SK-MEL-5 (cell line): ENCODE measurements at places on chromosomes 3 and 15. TPM values are rescaled to one million over a fixed set of nuclear protein-coding genes. Genes with fewer than 3 reads are reported as not detected.
A peak's percentile ranks its signal among the peaks of the same experiment; 100 is the strongest.

DNA sequence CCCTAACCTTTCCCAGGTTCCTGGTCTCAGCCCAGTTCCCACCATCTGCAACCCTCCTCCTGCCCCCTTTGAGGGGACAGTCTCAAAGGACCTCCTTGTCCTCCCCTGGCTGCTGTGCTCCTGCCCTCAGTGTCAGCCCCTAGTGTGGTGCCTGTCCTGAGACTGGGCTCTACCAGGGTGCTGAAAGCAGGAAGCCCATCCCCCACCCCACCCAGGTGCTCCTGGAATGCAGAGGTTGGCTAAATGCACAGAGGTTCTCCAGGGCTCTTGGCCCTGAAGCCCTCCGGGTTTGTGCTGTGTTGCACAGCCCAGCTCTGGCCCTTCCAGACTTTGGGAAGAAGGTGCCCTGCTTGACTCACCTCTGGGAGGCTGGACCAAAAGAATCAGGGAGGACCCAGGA, 21.8 kb downstream of the C3orf18 start:
- no peak for DNase-seq

- DNase-seq, result no peak
Observed at GRCh38 chr3:122636697-122637096, 43.9 kb upstream of the PARP14 start.

DNA sequence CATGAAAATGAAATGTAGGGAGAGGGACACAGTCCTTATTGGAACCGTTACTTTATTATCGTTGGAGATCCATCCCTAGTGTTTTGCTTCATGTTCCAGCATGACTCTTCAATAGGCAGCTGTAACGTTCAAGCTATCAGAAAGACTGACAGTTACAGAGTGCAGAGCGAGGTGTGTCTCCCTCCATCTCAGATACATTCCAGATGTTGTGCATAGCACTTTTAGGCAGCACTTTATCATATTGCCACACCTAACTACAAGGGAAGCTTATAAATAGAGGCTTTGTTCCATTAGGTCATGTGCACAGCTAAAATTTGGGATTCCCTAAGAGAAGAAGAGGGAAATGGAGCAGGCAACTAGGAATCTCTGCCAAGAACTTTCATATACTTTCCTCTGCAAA, 1009.6 kb downstream of the ROBO2 start:
- DNase-seq, result no peak

DNA sequence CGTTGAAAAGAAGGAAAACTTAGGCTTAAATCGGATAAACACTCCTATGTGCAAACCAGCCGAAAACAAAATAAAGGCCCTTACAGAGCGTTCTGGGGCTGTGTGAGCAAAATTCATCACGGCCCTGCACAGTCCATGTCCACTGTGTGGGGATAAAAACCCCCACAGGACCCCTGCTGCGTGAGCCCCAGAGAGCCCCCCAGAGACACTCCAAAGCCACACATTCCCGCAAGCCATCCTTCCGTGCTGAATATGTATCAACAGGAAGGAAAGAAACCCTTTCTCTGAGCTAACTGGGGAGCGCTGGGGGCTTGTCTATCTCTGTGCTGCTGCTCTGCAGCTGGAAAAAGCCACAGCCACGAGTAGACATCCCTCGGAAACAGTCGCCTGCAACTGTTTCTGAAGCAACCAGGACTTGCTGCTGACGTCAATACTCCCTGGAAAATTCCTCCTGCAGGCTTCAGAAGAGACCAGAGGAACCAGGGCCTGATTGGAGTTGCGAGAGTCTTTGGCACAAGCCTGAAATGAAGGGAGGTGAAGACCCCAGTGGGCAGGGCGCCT, 72.7 kb downstream of the NUP210 start:
- DNase-seq, result no peak

DNA sequence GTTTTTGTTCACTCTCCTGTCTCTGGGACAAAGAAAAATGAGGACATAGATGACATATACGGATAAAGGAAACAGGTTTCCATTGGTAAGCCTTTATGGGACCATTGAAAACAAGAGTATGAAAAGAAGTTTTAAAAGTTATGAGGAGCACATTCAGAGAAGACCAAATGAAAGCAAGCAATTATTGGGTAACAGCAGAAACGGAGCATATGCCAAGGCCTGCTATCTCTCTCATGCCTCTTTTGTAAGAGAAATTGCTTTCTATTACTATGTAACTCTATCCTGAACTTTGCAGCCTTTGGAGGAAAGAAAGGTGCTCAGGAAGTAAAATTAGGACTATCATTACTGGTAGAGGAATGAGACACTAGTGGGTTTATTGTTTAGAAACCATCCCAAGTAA, 14.9 kb upstream of the DPH6 start:
- peak; percentile 2 for DNase-seq

DNA sequence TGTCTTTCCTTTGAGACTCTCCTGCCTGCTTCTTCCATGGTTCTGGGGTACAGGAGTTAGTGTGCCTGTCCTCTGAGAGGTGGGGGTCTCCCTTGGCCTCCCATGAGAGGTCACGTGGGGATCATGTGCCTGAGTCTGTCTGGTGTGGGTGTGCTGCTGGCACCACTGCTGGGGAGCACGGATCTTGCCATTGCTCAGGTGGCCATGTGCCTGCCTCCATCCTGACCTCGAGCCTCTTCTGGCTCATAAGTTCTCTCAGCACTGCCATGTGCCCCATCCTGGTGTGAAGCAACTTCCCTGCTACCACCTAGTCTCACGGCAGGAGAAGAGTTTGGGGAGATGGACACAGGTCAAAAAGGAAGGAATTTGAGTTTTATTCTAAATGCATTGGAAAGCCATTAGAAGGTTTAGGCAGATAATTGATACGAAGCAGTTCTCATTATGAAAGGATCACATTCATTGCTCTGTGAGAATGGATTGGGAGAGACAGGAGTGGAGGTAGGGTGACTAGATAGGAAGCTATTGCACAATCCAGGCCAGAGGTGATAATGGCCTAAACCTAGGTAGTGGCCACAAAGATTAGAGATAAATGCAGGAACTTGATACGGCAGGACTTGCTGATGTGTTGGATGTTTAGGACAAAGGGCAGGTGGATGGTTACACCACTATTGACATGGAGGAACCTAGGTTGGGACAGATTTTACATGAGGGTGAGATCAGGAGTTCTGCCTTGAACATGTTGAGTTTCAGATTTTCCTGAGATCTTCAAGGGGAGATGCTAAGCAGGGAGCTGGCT, 173.0 kb upstream of the RORA start:
- no peak for DNase-seq

DNA sequence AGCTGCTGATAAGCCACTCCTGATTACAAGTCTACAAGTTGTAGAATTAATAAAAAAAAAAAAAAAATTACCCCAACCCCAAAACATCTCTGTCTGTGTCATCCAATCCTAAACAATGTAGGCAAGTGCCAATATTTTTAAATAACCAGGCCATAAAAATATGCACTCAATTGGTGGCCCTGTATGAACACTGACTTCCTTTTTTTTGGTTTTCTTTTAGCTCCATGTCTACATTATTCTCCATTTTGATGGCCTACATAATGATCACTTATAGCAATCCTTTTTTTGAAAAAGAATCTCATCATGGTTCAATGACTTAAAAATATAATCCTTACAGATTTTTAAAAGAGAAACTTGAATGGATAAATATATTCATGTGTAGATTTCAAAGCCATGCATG, 72.1 kb downstream of the FOXP1 start:
- no peak for DNase-seq

- no peak for DNase-seq
Observed at GRCh38 chr3:10432156-10432845, 73.1 kb downstream of the ATP2B2 start.

DNA sequence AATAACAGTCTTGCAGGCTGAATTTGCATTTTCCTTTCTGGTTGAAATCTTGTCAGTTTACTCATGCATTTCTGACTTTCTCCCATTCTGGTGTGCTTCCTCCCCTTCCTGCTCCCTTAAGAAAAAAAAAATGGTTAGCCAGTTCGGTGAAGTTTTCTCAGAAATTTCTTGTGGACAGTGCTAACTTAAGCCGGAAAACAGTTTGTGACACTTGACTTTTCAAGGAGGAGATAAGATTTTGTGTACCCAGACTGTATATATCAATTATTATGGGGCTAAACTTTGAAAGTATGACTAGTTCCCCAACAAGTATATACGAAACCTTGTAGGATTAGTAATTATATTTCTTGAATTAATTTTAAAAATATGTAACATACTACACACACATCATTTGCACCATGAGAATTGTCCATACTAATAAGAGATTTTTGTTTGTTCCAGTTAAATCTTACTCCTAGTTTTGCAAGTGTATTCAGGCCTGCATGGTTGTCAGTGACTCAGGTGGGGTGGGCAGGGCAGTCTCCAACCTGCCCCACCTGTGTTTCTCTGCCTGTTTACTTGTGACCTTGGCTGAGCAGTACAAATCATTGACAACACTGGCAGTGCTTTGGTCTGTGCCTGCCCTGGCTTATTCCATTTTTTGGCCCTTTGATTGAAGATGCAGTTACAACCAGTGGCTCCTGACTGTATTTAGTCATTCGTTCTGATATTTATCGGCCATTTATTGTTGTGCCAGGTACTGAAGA, 19.1 kb downstream of the UBE2E1 start:
- DNase-seq, result no peak

GRCh38 chr3:54424292-54424691, 301.9 kb downstream of the CACNA2D3 start:
- DNase-seq, result no peak

The INO80 gene
- total RNA-seq, result 14.8 and 15.7 TPM in 2 replicates

The CTXND1 gene
- total RNA-seq, result 1.9 and 2.5 TPM in 2 replicates

The NGRN gene
- 88.4 and 99.6 TPM in 2 replicates for total RNA-seq

The ZWILCH gene
- total RNA-seq, result 18.7 and 25.5 TPM in 2 replicates

The SNTN gene
- not detected in 2 replicates for total RNA-seq

The GRIP2 gene
- 0.18 and 0.27 TPM in 2 replicates for total RNA-seq

The C3orf80 gene
- 0.21 and 0.40 TPM in 2 replicates for total RNA-seq

The SCN11A gene
- total RNA-seq, result not detected in 2 replicates

The CD200R1 gene
- not detected in 2 replicates for total RNA-seq

The MESP2 gene
- 0.13 and 0.27 TPM in 2 replicates for total RNA-seq
